Natural killer cell treated with Interleukin-12 subunit alpha and Interleukin-12 subunit beta and Interleukin-15 and Interleukin-18, amount 100 ng/mL, for 72 hours (primary cell): ENCODE measurements at places on chromosomes 3 and 15. TPM values are rescaled to one million over a fixed set of nuclear protein-coding genes. Genes with fewer than 3 reads are reported as not detected.

GRK7 gene
- total RNA-seq: not detected

- no peaks in the 10 kb centered on the region for H3K36me3 ChIP-seq
- H3K4me1 ChIP-seq: no peaks in the 10 kb centered on the region
- H3K4me3 ChIP-seq: no peak overlapping the region
- H3K27me3 ChIP-seq: peaks cover 7% of the 10 kb centered on the region
- DNase-seq: no peak
Observed at GRCh38 chr3:122343654-122344053, 18.6 kb downstream of the CSTA start.

DNA sequence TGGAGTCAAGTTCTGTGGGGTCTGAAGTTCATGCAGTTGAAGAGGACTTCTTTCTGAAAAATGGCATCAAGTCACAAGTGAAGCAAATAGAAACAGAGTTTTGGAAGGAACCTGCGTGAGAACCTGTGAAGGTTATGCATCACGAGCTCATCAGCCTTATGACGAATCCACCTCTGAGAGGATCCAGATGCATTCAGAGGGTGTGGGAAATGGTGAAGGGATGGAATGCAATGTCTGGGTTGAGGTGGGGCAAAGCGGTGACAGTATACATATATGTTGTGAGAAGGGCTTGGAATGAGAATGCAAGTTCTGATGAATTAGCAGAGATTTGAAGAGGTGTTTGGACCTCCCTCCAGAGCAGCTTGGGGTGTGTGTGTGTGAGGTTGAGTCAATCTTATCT is 382.1 kb upstream of the TBL1XR1 start:
- H3K36me3 ChIP-seq: no peaks in the 10 kb centered on the region
- DNase-seq: no peak

GRCh38 chr15:56524915-56525314 is 60.0 kb upstream of the MNS1 start:
- DNase-seq: no peak
- no peak overlapping the region for H3K4me3 ChIP-seq
- no peaks in the 10 kb centered on the region for H3K36me3 ChIP-seq
- no peaks in the 10 kb centered on the region for H3K4me1 ChIP-seq
- H3K27me3 ChIP-seq: peaks cover 48% of the 10 kb centered on the region

GPR27 gene
- 4.5 TPM for total RNA-seq

- H3K4me3 ChIP-seq: no peak overlapping the region
- peak; percentile 87 for DNase-seq
- H3K4me1 ChIP-seq: no peaks in the 10 kb centered on the region
- H3K36me3 ChIP-seq: no peaks in the 10 kb centered on the region
Observed at GRCh38 chr15:68875377-68876116, 54.8 kb upstream of the SPESP1 start.

DNA sequence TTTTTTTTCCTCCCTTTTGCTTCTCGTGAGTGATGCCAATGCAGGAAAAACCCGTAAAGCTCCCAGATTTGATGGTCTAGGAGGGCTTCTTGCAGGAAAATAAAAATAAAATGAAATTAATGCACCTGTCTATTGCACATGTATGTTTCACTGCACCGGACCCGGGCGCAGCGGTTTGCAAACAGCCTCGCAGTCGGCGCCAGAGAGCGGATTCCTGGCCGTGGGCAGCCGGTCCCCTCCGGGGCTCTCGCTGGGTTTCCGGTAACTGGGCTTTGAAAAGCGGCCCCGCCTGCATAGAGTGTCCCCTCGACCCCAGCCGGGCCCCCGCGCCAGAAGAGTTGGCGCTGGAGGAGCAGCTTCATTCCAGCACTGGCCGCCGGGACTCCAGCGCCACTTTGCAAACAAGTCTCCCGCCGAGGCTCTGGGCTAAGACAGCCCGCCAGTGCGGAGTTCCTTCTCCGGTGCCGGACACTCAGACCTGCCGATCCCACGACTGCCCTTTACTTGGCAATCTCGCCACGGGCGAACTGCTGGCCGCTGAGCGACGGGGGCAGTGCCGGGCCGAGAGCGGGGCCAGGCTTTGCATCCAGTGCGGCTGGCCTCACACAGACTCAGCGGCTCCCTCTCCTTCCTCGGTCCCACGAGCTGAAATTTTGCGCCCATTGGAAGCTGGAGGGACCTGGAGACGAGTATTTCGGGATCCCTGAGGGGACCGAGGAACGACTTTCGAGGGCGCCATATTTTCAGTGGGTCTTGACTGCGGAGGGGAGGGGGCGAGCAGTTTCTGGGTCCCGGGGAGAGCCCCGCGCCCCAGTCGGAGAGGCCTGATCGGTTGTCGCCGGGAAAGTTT is 225.9 kb upstream of the C2CD4B start:
- H3K36me3 ChIP-seq: no peaks in the 10 kb centered on the region
- no peak for DNase-seq
- peaks cover 13% of the 10 kb centered on the region for H3K4me1 ChIP-seq

GRCh38 chr3:146280864-146281263 is 30.0 kb upstream of the PLSCR4 start:
- H3K4me3 ChIP-seq: no peak overlapping the region
- H3K27me3 ChIP-seq: no peaks in the 10 kb centered on the region
- no peak overlapping the region for H3K27ac ChIP-seq
- no peaks in the 10 kb centered on the region for H3K36me3 ChIP-seq
- H3K4me1 ChIP-seq: no peaks in the 10 kb centered on the region

DNA sequence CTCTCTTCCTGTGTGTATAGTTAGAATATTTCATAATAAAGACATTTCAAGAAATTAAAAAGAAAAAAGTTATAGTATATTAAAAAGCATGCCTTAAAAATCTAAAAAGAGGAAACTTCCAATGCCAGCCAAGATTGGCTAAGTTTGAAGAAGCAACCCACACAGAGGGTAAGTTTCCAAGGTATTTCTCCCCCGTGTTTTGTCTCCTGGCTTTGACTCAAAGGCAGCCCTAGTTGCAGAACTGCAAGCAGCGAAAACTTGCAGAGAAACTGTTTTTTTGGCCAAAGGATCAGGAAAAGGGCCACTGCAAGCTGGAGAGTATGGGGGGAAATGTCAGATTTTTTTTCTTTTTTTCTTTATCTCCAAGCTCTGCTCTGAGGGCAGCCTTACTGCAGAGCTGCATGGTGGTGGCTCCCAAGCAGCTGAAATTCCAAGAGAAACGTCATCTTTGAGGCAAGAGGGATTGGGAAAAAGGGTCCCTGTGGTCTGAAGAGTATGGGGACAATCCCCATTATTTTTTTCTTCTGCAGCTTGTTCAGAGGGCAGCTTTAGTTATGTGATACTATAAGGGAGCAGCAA is 23.0 kb downstream of the HACL1 start:
- DNase-seq: no peak
- H3K36me3 ChIP-seq: peaks cover 31% of the 10 kb centered on the region
- H3K27ac ChIP-seq: no peak overlapping the region
- H3K4me3 ChIP-seq: no peak overlapping the region
- no peaks in the 10 kb centered on the region for H3K27me3 ChIP-seq

DNA sequence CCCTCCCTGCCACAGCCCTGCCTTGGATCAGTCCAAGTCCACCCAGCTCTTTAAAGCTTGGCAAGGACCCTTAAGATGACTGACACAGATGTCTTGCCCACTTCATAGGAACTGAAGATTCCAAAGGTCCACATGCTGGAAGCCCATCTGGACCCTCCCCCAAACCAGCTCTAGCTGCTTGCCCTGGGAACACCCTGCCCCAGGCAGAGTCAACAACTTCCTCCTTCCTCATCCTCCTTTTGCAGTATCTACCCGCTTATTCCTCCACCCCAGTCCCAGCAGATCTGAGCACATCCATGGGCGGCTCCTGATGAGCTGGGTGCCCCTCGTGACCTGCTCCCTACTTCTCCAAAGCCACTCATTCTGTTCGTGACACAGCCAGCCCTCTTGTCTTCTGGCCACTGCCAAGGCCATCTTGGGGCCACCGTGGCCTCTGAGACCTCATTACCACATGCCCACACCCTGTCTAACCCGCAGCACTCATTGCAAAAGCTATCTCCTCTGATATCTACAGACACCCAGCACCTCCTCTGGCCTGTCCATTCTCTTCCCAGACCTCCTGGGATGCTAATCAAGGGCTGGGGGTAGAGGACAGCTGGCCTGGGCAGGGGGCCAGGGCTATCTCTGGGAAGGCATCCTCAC is 2.0 kb upstream of the PFKFB4 start:
- peaks cover 41% of the 10 kb centered on the region for H3K4me1 ChIP-seq
- H3K4me3 ChIP-seq: peak overlapping the region; percentile 78
- no peaks in the 10 kb centered on the region for H3K27me3 ChIP-seq
- no peak for DNase-seq
- H3K27ac ChIP-seq: peak overlapping the region; percentile 66

GRCh38 chr3:145807990-145808389 is 353.0 kb downstream of the PLOD2 start:
- no peaks in the 10 kb centered on the region for H3K27me3 ChIP-seq
- peaks cover 6% of the 10 kb centered on the region for H3K36me3 ChIP-seq
- DNase-seq: no peak
- no peak overlapping the region for H3K27ac ChIP-seq
- H3K4me3 ChIP-seq: no peak overlapping the region
- no peaks in the 10 kb centered on the region for H3K4me1 ChIP-seq

DNA sequence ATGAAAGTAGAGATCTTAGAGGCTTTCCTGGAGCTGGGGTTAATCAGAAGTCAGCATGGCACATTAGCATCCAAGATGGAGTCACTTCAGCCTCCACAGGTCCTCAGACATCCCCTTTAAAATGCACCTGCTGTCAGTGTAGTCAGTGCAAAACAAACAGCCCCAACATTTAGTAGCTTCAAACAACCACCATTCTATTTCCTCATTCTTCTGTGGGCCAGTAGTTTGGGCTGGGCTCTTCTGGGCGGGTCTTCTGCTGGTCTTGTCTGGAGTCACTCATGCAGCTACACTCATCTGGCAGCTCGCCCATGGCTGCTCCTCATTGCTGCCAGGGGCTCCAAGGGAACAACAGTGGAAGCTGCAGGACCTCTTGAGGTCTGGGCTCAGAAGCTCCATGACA is 99.9 kb downstream of the TLE3 start:
- peaks cover 10% of the 10 kb centered on the region for H3K27me3 ChIP-seq
- no peaks in the 10 kb centered on the region for H3K4me1 ChIP-seq
- no peak overlapping the region for H3K4me3 ChIP-seq
- no peak for DNase-seq

GRCh38 chr3:141849056-141849815 is 27.2 kb upstream of the ATP1B3 start:
- no peak overlapping the region for H3K4me3 ChIP-seq
- H3K36me3 ChIP-seq: no peaks in the 10 kb centered on the region
- DNase-seq: no peak
- no peaks in the 10 kb centered on the region for H3K4me1 ChIP-seq

CHRNA3 gene
- not detected for total RNA-seq

CEP152 gene
- 42.7 TPM for total RNA-seq

FEZF2 gene
- total RNA-seq: not detected

DNA sequence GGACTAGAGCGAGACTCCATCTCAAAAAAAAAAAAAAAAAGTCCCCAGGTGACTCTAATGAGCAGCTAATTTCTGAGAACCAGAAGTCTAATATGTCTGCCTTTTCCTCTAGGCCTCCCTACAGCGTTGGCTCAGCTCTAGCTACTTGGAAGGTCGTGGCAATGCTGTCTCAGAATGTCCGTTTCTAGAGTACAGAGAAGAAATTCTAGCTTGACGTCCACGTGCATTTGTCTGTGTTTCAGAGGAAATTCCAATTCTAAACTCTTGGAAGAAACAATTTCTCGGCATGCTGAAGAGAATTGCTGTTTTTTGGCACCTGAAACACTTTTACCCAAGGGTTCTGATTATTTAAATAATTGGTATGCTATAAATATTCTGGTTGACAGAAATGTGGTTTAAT is 78.8 kb downstream of the SOX2 start:
- H3K36me3 ChIP-seq: no peaks in the 10 kb centered on the region
- no peaks in the 10 kb centered on the region for H3K4me1 ChIP-seq
- H3K27ac ChIP-seq: no peak overlapping the region
- no peaks in the 10 kb centered on the region for H3K27me3 ChIP-seq

POC1A gene
- total RNA-seq: 14.9 TPM

HRG gene
- not detected for total RNA-seq
